ENCODE measurements at places on chromosomes 6 and 20.

- no peak for DNase-seq
Observed at GRCh38 chr20:48241482-48241881, 456.2 kb upstream of the SULF2 start.

DNA sequence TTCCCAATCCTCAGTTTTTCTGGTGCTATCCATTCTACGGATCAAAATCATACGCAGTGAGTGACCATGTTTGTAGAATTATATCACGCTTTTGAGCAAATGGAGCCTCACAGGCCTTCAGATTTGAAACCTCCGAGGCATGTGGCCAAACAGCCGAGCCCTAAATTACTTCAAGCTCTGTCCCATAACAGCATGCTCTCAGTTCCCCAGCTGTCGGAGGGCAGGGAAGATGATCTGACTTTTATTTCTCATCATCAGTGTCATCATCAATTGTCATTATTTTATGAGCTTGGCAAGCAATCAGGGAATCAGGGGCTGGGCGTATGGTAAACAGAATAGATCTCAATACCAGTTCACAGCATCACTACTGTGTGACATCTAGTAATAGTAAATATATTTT lies 73.2 kb downstream of the PSMG4 start:
- DNase-seq: no peak

DNA sequence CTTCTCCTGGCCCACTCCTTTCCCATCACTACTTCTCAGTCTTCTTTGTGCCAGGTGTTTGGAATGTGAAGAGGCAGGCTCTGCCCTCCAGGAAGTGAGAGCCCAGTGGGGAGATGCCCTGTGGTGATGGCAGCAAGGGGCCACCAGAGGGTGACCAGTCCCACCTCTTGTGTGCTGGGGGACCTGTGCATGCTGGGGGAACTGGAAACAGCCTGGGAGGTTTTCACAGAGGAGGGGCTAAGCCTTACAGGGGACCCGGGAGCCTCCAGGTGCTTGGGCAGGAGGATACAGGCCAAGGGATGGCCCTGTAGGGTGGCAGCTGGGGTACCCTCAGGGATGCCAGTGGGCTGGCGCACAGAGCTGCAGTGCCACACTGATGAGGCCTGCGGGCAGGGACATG lies 72.3 kb downstream of the RAMACL start:
- DNase-seq: no peak

DNA sequence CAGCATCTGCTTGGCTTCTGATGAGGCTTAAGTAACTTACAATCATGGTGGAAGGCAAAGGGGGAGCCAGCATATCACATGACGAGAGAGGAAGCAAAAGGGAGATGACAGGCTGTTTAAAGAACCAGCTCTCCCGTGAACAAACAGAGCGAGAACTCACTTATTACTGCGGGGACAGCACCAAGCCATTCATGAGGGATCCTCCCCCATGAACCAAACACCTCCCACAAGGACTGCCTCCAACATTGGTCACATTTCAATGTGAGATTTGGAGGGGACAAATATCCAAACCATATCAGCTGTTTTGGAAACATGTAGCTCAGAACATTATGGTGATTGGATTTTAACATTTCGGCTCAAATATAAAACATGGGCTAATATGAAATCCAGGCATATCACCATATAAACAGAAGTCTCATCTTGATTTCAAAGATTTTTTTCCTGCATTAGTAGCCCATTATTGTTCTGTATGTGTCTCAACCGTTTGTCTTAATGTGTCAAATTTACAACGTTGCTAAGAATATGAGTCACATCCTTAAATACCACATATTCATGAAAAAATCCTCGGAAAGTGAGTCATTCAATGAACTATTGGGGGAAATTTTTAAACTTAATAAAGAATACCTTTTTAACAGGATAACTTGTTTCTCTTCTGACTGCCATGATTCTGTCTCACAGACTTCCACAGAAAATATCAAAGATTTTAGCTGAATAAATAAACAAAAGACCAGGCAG lies 894.3 kb downstream of the TFAP2A start:
- DNase-seq: no peak

- DNase-seq: no peak
Observed at GRCh38 chr6:10385524-10386132, 29.2 kb downstream of the TFAP2A start.

DNA sequence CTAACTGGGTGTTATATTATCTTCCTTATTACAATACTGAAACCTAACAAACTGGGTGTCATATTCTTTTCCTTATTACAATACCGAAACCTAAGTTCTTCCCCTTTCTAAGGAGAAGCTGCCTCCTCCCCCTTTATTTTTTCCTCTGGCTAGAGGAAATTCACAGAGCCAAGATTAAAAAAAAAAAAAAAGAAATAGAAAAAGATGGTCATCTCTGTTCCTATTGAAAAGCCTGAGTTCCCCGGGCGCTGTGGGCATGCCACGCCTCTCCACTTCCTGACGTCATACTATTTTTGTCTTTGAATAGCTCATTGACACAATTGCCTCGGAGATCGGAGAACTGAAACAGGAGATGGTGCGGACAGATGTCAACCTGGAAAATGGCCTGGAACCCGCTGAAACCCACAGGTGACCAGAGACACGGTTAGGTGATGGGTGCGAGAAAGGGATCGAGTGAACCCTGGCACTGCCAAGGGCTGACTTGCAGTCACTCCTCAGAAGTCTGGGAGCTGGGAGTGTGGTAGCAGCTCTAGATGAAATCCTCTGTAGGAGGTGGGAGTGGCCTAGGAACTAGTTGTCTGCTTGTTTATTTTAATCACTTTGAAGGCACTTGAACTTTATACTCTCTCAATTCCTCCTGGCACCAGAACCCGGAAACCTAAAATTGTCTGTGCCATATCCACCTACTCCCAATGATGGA lies 82.2 kb upstream of the NAA20 start:
- DNase-seq: no peak

GRCh38 chr20:1876975-1877608 lies 18.1 kb upstream of the SIRPA start:
- DNase-seq: no peak

- DNase-seq: no peak
Observed at GRCh38 chr6:3762359-3762758, 10.8 kb upstream of the PXDC1 start.

- no peak for DNase-seq
Observed at GRCh38 chr20:54227751-54228150, 19.9 kb downstream of the PFDN4 start.

- DNase-seq: no peak
Observed at GRCh38 chr6:17919496-17919895, 67.9 kb downstream of the KIF13A start.

DNA sequence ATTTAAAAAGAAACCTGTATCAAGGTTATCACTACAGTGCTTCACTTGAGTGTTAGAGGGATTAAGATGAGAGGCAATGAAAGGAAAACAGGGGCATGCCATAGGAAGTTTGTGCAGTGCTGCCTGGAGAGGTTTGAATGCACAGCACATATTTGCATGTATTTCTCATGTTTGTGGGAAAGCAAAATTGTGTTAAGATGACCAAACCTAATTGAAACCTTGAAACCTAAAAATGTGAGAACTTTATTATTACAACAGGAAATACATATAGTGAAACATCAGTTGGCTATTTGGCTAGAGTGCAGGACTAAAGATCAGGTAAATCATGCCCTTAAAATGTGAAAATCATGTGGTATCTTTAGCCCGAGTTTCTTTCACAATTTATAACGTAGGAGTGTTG lies 8.5 kb upstream of the TBXT start:
- no peak for DNase-seq

GRCh38 chr20:61719691-61720347 lies 345.9 kb downstream of the TAF4 start:
- peak; percentile 3 for DNase-seq

GRCh38 chr6:11806561-11807317 lies 28.1 kb upstream of the ADTRP start:
- DNase-seq: no peak

DNA sequence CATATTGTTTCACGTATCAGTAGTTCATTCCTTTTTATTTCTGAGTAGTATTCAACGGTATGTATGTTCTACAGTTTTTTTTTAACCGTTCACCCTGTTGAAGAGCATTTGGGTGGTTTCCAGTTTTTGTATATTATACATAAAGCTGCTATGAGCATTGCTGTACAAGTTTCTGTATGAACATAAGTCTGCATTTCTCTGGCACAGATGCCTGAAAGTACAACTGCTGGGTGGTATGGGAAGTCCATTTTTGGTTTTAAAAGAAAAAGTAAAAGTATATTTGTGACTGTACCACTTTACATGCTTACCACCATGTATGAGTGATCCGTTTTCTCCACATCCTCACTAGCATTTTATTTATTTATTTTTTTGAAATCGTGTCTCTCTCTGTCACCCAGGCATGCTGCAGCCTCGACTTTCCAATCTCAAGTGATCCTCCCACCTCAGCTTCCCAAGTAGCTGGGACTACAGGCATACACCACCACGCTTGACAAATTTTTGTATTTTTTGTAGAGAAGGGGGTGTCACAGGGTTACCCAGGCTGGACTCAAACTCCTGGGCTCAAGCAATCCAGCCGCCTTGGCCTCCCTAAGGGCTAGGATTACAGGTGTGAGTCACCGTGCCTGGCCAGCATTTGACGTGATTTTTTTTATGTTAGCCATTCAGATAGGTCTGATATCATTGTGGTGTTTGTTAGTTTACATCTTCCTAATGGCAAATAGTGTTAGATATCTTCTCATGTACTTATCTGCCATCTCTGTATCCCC lies 11.0 kb upstream of the SIM1 start:
- DNase-seq: no peak

- no peak for DNase-seq
Observed at GRCh38 chr6:150255840-150256239, 113.0 kb upstream of the IYD start.

GRCh38 chr20:46323557-46323956 lies 15.3 kb upstream of the CDH22 start:
- no peak for DNase-seq

GRCh38 chr6:14333556-14334305 lies 216.2 kb downstream of the CD83 start:
- no peak for DNase-seq

- no peak for DNase-seq
Observed at GRCh38 chr20:59938696-59939051, 1.4 kb downstream of the PPP1R3D start.

DNA sequence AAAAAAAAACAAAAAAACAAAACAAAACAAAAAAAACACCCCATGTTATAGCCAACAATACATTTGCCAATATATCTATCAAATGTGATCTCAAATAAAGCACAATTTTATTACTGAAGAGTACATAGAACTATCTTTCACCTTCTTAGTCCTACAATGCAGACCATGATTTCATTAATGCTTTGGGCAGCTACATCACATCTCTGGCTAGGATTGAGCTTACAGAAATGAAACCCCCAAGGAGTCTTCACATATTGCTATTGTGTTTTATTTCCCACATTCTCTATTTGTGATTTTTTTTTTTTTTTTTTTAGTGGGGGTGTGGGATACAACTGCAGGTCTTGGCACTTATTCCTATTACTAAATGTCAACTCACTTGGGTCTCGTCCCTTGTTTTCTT lies 189.3 kb downstream of the BACH2 start:
- DNase-seq: no peak

DNA sequence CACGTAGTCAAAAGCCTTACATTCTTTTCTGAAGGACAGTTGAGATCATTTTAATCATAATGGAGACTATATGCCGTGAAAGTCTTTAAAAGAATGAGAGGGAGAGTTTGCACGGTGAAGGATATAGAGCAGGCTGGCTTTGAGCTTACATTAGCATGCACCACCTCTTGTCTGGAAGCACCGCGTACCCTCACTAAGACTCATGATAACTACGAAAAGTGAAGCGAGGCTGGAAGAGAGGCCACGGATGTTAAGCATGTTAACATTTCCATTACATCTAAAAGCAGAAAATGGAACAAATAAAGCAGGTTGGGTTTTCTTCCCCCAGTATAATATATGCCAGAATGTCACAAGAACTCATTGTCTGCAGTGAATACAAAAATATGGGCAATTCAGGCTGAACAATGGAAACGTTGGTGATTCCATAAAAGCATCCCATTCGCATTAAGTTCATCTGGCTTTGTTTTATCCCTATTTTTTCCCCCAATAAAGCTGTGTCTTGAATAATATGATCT lies 40.6 kb upstream of the NKX2-2 start:
- DNase-seq: no peak

DNA sequence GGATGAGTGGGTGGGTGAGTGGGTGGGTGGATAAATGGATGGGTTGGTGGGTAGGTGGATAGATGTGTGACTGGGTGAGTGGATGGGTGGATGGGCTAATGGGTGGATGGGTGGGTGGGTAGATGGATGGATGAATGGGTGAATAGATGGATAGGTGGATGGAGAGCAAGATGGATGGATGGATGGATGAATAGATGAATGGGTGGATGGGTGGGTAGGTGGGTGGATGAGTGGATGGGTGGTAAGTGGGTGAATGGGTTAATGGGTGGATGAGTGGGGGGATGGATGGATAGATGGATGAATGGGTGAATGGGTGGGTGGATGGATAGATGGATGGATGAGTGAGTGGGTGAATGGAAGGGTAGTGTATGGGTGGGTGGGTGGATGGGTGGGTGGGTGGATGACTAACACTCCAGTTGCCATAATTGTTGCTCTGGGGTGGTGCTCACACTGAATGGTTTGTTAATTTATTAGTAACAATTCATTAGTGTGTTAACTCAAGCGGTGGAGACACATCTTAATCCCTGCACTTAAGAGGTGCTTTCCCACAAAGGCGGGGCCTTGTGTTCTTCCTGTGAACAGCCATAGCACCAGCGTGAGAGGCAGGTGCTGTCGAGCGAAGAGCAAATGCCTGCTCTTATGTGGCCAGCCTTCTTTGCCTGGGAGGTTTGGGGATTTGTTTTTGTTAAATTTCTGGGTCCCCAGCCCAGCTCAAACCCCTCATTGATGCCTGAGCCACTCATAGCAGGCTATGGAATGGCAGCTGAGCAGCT lies 4.9 kb upstream of the APCDD1L start:
- no peak for DNase-seq

- peak; percentile 38 for DNase-seq
Observed at GRCh38 chr6:16331384-16332174, 93.2 kb downstream of the GMPR start.

- DNase-seq: no peak
Observed at GRCh38 chr20:2914160-2914559, 40.9 kb downstream of the PTPRA start.

- no peak for DNase-seq
Observed at GRCh38 chr6:69105288-69105687, 470.2 kb downstream of the ADGRB3 start.

DNA sequence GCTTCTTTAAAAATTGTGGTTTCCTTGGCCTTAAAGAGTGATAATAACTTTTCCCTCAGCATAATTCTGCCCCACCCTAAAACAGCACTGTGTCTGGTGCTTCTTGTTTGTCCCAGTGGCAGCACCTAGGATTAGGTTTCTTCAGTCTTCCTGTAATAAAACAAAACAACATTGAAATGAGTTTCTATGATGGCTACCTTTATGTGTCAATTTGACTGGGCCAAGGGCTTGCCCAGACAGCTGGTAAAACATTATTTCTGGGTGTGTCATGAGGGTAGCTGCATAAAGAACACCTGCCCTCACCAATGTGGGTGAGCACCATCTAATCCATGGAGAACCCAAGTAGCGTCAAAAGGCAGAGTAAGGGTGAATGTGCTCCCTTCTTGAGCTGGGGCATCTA lies 117.8 kb downstream of the QRSL1 start:
- no peak for DNase-seq

Measured in stimulated activated CD8-positive, alpha-beta memory T cell treated with anti-CD3 and anti-CD28 coated beads, Interleukin-7, amount 100 ng/mL, for 24 hours (primary cell).